ENCODE measurements at places on chromosomes 1 and 21.

DNA sequence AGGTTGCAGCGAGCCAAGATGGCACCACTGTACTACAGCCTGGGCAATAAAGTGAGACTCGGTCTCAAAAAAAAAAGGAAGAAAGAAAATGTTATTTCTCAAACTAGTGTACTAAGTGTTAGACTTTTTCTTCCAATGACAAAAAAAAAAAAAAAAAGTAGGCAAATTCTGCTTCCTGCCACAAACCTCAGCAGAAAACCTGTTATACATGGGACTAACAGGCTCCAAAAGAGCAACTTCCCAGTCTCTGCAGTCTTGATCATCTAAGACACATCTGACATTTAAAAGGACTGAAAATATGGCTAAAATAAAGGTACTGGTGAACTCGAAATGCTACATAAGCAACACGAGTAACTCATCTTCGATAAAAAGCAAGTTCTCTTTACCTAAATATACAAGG lies 59.6 kb downstream of the HSF2BP start:
- no peak overlapping the region for H3K27ac ChIP-seq
- no peak for DNase-seq
- H3K36me3 ChIP-seq: no peaks in the 10 kb centered on the region
- no peaks in the 10 kb centered on the region for H3K4me1 ChIP-seq
- H3K27me3 ChIP-seq: no peaks in the 10 kb centered on the region

GRCh38 chr1:200354243-200354642 lies 55.6 kb downstream of the ZNF281 start:
- no peak for DNase-seq
- peaks cover 23% of the 10 kb centered on the region for H3K4me1 ChIP-seq
- no peak overlapping the region for H3K4me3 ChIP-seq
- no peak overlapping the region for H3K27ac ChIP-seq
- H3K36me3 ChIP-seq: no peaks in the 10 kb centered on the region

DNA sequence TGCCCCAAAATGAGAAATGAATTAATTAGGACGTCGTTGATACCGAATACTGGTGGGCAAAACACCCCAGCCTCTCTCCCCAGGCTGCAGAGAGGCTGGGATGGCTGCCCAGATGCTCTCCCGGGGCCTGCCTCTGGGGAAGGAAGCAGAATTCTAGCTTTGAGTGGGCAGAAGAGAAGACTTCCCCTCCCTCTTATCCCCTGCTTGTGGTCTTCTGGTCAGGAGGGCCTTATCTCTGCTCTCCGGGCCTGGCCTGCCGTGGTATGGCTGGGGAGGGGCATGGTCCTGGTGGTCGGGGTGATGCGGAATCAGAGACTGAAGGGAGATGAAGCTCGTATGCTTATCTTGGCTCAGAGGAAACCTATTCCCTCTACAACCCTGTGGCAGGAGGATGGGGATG lies 9.8 kb upstream of the CSF3R start:
- H3K27ac ChIP-seq: no peak overlapping the region
- no peak overlapping the region for H3K4me3 ChIP-seq
- H3K27me3 ChIP-seq: no peaks in the 10 kb centered on the region
- no peaks in the 10 kb centered on the region for H3K4me1 ChIP-seq
- no peak for DNase-seq

DNA sequence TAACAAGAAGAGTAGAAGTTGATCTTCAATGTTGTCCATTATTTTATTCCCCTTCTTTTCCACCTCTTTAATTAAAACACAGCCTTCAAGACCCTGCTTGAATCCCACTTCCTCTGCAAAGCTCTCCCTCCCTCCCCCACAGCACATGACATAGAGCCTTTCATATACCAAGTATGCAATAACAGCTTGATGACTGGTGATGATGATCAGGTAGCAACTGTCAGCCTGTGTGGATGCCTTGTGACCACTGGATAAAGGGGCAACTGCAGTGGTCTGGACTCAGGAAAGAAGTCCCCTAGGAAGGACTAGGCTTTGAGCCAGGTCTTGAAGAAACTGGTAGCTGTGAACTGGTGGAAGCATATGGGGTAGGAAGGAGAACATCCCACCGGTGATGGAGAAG lies 53.8 kb upstream of the PRDX6 start:
- H3K36me3 ChIP-seq: peaks cover under 1% of the 10 kb centered on the region
- no peak for DNase-seq
- no peak overlapping the region for H3K27ac ChIP-seq
- peaks cover 7% of the 10 kb centered on the region for H3K4me1 ChIP-seq
- no peaks in the 10 kb centered on the region for H3K27me3 ChIP-seq

GRCh38 chr1:22636353-22636752 lies at the start of gene C1QA:
Gene C1QA, plus strand, starts transcription at chr1:22636628. Its CDS starts 989 bp downstream, at chr1:22637617.
- no peaks in the 10 kb centered on the region for H3K27me3 ChIP-seq
- no peaks in the 10 kb centered on the region for H3K36me3 ChIP-seq
- H3K4me3 ChIP-seq: no peak within 1 kb of the TSS

DNA sequence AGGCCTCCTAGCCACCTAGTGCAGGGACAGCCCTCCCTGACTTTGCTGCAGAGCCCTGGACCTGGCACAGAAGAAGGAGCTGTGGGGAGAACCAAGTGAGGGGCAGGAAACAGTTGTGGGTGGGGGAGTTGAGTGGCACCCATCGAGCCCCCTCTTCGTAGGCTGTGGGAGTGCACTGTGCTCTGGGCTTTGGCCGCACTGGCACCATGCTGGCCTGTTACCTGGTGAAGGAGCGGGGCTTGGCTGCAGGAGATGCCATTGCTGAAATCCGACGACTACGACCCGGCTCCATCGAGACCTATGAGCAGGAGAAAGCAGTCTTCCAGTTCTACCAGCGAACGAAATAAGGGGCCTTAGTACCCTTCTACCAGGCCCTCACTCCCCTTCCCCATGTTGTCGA lies 1.2 kb downstream of the DUSP23 start:
- peaks cover 16% of the 10 kb centered on the region for H3K4me1 ChIP-seq
- no peaks in the 10 kb centered on the region for H3K27me3 ChIP-seq
- H3K4me3 ChIP-seq: no peak overlapping the region
- no peak overlapping the region for H3K27ac ChIP-seq

- peaks cover 40% of the 10 kb centered on the region for H3K27me3 ChIP-seq
- DNase-seq: no peak
- no peak overlapping the region for H3K4me3 ChIP-seq
Measured at GRCh38 chr1:114154146-114154962, 685 bp upstream of the SYT6 start.

DNA sequence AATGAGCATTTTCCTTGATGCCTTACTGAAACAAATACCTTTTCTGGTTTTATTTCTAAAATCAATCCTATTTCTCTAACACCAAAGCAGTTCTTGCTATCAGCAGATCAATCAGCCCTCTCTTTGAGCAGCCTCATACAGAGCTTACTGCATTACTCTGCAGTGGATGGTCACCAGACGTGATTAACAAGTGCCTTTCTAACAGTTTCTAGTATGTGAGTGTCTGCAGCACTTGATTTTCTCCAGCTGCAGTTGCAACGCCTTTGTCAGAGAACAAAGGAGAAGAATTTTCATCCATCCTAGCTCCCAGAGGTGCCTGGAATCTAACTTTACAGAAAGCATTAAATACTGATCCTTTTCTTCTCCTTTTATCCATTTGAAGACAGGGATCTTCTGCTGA lies 177.3 kb upstream of the SGIP1 start:
- H3K27me3 ChIP-seq: no peaks in the 10 kb centered on the region
- no peak overlapping the region for H3K4me3 ChIP-seq
- peaks cover 96% of the 10 kb centered on the region for H3K4me1 ChIP-seq

- H3K4me1 ChIP-seq: no peaks in the 10 kb centered on the region
- no peak overlapping the region for H3K27ac ChIP-seq
- H3K36me3 ChIP-seq: no peaks in the 10 kb centered on the region
- DNase-seq: no peak
- no peak overlapping the region for H3K4me3 ChIP-seq
- H3K27me3 ChIP-seq: no peaks in the 10 kb centered on the region
Measured at GRCh38 chr1:60832367-60832766, 250.0 kb upstream of the NFIA start.

GRCh38 chr1:169653873-169654272 lies 23.9 kb upstream of the SELP start:
- no peaks in the 10 kb centered on the region for H3K27me3 ChIP-seq
- H3K4me3 ChIP-seq: no peak overlapping the region
- H3K27ac ChIP-seq: no peak overlapping the region
- no peak for DNase-seq
- no peaks in the 10 kb centered on the region for H3K36me3 ChIP-seq
- H3K4me1 ChIP-seq: peaks cover 52% of the 10 kb centered on the region

DNA sequence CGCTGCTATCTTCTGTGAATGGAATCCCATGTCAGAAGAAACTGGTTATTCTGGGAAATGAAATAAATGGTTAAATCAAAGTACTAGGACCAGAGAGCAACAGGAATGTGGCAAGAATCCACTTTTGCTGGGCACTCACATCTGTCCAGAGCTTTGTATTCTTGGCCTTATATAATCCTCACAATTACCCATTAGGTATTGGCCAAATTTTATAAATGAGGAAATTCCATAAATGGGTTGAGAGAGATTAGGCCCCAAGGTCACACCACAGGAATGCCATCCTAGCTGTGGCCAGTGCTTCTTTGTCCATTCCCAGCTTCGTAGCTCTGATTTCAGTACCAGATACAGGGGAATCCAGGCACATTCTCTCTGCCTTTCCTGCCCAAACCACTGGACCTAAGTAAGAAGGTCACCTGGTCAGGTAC lies 76.1 kb upstream of the HOOK1 start:
- no peak overlapping the region for H3K4me3 ChIP-seq
- H3K27ac ChIP-seq: no peak overlapping the region
- no peaks in the 10 kb centered on the region for H3K36me3 ChIP-seq

GRCh38 chr1:231106347-231106746 lies 55.5 kb upstream of the TRIM67 start:
- H3K27me3 ChIP-seq: no peaks in the 10 kb centered on the region
- H3K36me3 ChIP-seq: no peaks in the 10 kb centered on the region
- no peak overlapping the region for H3K27ac ChIP-seq
- H3K4me3 ChIP-seq: no peak overlapping the region
- no peak for DNase-seq

DNA sequence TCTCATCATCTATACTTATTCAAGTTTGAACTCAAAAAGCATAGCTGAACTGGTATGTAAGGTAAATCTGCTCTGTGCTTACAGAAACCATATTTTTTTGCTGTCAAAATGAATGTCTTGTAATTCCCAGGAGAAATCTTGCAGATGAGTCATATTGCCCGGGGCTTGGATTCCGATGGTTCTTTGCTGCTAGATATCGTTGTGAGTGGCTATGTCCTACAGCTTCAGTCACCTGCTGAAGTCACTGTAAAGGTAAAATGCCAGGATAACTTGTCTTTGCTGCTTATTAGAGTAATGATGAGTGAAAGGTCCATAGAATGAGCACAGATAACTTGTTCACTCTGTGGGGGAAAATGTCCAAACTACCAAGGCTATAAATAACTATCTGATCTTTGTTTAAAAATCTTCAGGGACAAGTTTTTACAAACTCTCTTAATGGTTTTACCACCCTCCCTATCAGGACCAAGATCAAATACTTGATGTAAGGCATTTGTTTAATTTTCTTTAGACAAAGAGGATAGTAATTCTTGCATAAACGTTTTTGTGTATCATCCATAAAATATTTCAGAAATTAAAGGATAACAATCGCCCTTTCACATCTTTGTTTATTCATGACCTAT lies 222.3 kb downstream of the TPR start:
- no peaks in the 10 kb centered on the region for H3K27me3 ChIP-seq
- H3K27ac ChIP-seq: no peak overlapping the region
- H3K4me3 ChIP-seq: no peak overlapping the region
- no peaks in the 10 kb centered on the region for H3K36me3 ChIP-seq
- DNase-seq: no peak
- H3K4me1 ChIP-seq: no peaks in the 10 kb centered on the region

DNA sequence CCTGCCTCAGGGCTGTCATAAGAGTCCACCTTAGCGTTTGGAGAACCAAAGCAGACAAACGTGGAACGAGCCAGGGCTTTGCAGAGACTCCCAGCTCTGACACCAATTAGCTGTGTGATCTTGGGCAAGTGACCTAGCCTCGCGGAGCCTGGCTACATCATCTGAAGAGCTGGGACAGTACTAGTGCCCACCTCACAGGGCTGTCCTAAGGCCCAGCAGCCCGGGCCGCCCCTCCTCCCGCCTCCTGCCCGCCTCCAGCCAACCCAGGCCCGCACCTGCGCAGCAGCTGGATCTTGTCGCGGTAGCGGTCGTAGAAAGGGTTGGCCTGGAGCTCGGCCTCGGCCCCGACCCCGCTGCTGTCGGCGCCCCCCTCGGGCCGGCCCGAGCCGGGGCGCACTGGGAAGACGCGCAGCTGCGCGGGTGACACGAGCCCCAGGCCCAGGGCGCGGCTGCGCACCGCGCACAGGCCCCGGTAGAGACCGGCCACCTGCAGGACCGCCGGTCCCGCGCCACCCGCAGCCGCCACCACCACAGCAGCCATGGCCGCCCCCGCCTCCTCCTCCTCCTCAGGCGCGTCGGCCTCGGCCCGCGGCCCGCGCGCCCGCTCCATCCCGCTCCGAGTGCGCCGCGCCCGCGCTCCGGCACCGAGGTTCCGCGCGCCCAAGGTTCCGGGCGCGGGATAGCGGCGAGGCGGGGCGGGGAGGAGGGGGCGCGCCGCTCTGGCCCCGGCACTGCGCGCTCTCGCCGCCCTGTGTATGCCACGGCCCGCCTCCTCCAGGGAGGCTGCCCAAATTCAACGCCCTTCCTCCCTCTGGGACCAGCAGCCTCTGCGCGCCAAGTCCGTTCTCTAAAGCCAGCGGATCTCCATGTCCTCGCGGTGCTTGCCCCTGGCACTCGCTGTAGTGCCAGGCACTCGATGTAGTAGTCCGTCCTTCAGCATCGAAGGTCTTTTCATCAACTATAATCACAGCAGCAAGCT lies at the start of gene ATPAF1:
ATPAF1 (minus strand) TSS at position 583 of the 979 bp plus-strand sequence; CDS start at position 541, 42 bp downstream.
- peak within 1 kb of the TSS; percentile 44 for H3K4me3 ChIP-seq
- peak within 1 kb of the TSS; percentile 48 for H3K27ac ChIP-seq
- H3K36me3 ChIP-seq: peaks cover 5% of the 10 kb centered on the region
- no peaks in the 10 kb centered on the region for H3K27me3 ChIP-seq
- DNase-seq: peak; percentile 68

GRCh38 chr1:6521536-6521935 lies 30.1 kb upstream of the PLEKHG5 start:
- H3K27me3 ChIP-seq: no peaks in the 10 kb centered on the region
- DNase-seq: no peak
- H3K27ac ChIP-seq: no peak overlapping the region
- peaks cover 15% of the 10 kb centered on the region for H3K36me3 ChIP-seq
- no peak overlapping the region for H3K4me3 ChIP-seq
- H3K4me1 ChIP-seq: no peaks in the 10 kb centered on the region

DNA sequence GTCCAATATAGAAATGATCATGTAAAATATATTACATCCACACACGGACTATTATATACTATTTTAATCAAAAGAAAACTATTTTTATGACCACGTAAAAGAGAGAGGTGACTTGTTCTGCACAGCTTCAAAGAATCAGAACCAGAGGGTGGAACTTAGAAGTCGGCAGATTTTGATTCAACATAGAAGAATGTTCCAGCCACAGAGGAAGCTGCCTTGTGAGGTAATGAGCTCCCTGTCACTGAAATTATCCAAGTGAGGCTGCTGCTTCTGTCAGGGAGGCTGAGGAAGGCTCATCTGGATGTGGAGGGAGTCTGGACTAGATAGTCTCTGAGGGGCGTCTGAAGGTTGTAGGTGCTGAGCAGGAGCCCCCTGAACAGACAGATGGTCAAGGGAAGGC lies 2.7 kb downstream of the PLEKHA6 start:
- no peaks in the 10 kb centered on the region for H3K27me3 ChIP-seq
- H3K4me1 ChIP-seq: no peaks in the 10 kb centered on the region
- no peak for DNase-seq
- H3K4me3 ChIP-seq: no peak overlapping the region
- no peaks in the 10 kb centered on the region for H3K36me3 ChIP-seq
